ENCODE measurements at places on chromosomes 2 and 18. TPM values are rescaled to one million over a fixed set of nuclear protein-coding genes. Genes with fewer than 3 reads are reported as not detected.
A peak's percentile ranks its signal among the peaks of the same experiment; 100 is the strongest.

ZNF385B gene
- total RNA-seq: 0.72 TPM

AGXT gene
- 0.48 TPM for total RNA-seq

MAP2 gene
- total RNA-seq: 14.4 TPM

CAPN13 gene
- total RNA-seq: not detected

ZNF892 gene
- 21.2 TPM for total RNA-seq

ZSWIM2 gene
- total RNA-seq: 0.96 TPM

SP5 gene
- 3.9 TPM for total RNA-seq

FBXO15 gene
- total RNA-seq: 7.5 TPM

ATP8B1 gene
- total RNA-seq: 29.6 TPM

ARHGAP15 gene
- 54.2 TPM for total RNA-seq

GRCh38 chr2:197934261-197934933, 130.0 kb downstream of the PLCL1 start:
- no peak for DNase-seq

DNA sequence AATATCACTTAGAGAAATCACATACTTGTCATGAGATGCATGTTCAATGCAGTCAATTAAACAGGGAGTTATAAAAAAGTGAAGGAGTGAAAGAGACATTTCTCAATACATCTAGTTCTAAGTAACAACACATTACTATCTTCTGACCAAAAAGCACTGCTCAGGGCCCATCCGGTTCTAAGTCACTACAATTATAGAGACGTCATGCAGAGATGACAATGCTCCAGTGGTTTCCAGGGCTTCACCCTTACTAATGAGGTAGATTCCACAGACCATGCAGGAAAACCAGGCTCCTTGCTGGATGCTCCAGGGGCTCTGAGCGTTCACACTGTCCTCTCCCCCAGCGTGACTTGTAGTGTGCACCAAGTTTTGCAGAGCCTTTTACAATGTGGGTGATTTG, 88.0 kb downstream of the FTCDNL1 start:
- DNase-seq: no peak

DNA sequence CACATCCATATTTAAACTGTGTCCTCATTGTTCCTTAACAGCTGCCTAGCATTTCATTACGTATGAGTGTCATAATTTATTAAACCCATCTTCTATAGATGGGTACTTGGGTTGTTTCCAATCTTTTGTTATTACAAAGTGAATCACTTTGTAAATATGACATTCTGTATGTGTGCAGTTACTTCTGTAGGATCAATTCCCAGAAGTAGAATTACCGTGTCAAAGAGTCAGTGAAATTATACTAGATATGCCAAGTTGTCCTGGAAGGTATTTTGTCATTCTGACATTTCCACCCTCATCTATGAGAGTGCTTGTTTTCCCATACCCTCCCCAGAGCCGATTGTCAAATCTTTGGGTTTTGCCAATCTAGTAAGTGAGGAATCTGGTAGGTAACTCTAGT, 194.5 kb upstream of the APCDD1 start:
- no peak for DNase-seq

- DNase-seq: no peak
Measured at GRCh38 chr2:50476174-50476573, 555.8 kb downstream of the NRXN1 start.

GRCh38 chr2:36597003-36597531, 901 bp downstream of the FEZ2 start:
- DNase-seq: no peak

DNA sequence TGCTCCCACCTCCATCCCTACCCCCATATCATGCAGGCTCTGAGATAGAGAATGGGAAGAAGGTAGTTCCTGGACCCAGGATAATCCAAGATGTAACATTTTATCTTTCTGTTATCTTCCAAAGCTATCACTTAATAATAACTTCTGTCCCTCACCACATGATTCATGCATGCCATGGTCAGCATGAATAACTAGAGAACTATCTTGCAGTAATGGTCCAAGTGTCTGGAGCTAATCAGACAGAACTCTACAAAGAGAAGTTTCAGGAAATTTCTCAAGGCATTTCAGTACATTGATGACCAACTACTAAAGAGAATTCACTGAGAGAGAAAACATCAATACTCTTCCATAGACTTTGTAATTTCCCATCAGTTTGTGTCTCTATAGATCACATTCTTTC, 1469.7 kb upstream of the PIK3C3 start:
- DNase-seq: no peak

GRCh38 chr18:56240405-56240804, 398.0 kb downstream of the TXNL1 start:
- DNase-seq: no peak

DNA sequence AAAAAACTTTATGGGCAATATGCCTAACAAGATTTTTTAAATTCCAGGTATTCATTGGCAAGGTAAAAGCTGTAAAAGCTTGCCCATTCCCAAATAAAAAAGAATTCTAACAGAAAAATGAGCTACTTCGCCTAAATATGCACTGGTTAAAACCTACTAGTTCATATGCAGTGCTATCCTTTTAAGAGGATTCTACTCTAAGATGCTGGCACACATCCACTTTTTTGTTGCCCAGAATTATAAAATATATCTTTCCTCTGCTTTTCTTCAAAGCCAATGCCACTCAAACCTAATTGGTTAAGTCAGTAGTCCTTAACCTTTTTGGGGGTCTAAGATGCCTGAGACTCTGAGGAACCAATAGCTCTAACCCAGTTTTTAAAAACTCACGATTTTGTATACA, 3.2 kb downstream of the XPO1 start:
- DNase-seq: peak; percentile 34

GRCh38 chr2:165953306-165953654, 296 bp downstream of the TTC21B start:
- no peak for DNase-seq

DNA sequence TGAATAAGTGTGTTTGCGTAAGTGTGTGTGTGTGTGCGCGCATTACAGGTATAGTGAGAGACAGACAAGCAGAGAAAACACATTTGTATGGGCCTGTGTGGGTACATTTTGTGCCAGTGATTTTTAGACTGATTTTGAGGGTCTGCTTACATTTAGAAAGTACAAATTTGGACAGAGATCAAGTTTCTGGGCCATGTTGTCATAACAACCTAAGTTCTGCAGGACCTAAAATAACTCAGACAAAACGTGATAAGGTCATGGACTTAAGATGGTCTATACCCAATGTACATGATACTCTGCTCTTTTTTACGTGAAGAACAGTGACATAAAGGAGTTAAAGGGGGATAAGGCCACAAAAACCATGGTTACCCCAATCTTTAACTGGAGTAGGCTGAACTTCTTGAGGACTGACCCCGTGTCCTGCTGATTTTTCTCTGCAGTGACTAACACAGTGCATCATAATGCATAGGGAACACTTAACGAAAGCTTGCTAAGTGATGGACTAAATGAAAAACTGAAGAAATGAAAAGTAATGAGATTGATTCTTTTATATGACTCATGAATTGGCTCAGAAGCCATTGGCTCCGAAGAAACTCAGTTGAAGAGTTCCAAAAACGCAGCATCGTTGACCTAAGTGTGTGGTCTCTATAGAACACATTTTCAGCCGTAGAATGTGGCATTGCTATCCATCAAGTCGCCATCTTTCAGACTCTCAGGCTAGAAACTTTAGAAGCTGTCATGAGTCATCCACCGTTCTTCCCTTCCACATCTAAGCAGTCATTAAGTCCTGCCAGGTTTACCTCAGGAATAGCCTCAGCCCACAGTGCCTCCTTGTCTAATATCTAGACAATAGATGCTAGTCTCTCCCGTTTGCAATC, 61.6 kb upstream of the NCOA1 start:
- DNase-seq: no peak

DNA sequence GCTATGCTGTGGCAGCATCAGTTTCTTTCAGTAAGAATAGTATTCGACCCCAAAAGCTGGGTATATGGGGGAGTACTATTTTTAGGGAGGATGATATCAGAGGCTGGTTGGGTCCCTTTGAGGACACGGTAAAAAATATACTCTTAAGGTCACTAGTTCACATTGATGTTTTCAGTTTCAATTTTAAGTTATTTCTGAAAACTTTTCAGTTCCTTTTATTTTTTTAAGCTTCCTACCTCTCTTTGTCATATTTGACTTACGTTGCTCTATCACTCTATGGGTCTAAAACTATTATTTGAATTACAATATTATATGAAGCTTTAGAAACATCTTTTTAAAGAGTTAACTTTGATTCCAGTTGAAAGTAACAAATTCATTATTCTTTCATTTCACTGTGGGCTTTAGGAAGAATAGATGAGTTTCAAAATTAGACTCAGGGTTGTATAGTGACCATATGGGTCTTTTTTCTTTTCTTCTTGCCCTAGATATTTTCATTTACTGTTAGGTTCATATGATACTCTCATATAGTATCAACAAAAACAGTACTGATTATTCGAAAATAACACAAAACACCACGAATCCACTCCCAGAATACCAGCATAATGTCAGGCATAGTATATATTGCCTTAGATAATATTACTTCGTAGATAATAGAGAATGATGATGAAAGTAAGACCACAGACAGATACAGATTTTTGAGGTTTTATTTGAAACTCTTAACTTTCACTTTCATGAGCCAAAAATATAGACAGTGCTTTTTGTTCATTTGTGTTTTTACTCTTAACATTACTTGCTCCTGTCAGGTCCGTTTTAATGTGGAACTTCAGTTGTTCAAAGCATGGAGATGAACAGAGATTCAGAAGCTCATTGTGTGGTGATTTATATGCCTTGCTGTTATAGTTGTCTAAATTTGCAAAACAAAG, 9.8 kb downstream of the RMDN2 start:
- DNase-seq: no peak

DNA sequence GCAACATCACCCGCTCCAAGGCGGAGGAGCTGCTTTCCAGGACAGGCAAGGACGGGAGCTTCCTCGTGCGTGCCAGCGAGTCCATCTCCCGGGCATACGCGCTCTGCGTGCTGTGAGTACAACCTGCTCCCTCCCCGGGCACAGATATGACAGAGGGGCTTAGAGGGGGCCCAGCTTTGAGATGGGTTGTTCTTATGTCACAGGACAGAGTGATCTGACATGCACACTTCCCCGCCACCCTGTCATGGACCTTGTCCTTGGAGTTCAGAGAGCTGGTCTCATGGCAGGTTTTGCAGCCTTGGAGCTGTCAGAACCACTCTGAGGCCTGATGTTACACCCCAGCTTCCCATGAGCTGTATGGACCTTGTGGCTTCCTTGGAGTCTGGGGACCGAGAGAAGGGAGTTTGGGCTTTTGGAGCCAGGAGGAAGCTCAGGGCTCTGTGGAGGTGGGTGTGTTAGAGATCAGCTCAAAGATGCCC, 398 bp downstream of the INPP5D start:
- DNase-seq: no peak

GRCh38 chr2:213150315-213151097, 906 bp downstream of the IKZF2 start:
- DNase-seq: peak; percentile 52

GRCh38 chr2:238380785-238381184, 45.9 kb upstream of the ASB1 start:
- DNase-seq: peak; percentile 36

GRCh38 chr18:37351110-37351509, 214.5 kb downstream of the CELF4 start:
- no peak for DNase-seq

GRCh38 chr18:2049986-2050385, 521.3 kb downstream of the METTL4 start:
- DNase-seq: no peak
